Neural crest cell (in vitro differentiated cells): ENCODE measurements at places on chromosomes 4 and X.
A peak's percentile ranks its signal among the peaks of the same experiment; 100 is the strongest.

GRCh38 chr4:17260166-17260907 is 251.6 kb downstream of the QDPR start:
- no peaks in the 10 kb centered on the region for H3K4me1 ChIP-seq
- no peaks in the 10 kb centered on the region for H3K27me3 ChIP-seq
- no peak overlapping the region for H3K27ac ChIP-seq
- H3K36me3 ChIP-seq, result no peaks in the 10 kb centered on the region
- no peak for DNase-seq

- H3K4me1 ChIP-seq, result no peaks in the 10 kb centered on the region
- no peaks in the 10 kb centered on the region for H3K36me3 ChIP-seq
- peaks cover 5% of the 10 kb centered on the region for H3K27me3 ChIP-seq
- no peak overlapping the region for H3K4me3 ChIP-seq
- H3K27ac ChIP-seq, result no peak overlapping the region
- no peak for DNase-seq
Observed at GRCh38 chr4:163385466-163385865, 41.8 kb downstream of the NPY5R start.

DNA sequence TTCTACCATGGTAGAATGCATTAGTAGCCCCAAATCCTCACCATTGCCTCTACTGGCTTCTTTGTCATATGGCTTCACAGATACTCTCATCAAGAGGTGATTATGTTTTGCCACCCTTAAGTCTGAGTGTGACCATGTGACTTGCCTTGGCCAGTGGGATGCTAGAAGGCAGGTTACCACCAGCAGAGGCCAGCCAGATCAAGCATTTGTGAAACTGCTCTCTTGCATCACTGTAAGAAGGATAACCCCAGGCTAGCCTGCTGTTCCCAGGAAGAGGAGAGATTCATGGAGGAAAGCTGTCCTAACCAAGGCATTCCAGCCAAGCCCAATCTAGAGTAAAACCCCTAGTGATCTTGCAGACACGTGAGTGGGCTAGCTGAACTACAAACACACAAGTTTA is 46.8 kb downstream of the USP46 start:
- H3K36me3 ChIP-seq, result peaks cover 35% of the 10 kb centered on the region
- DNase-seq, result no peak
- peaks cover 1% of the 10 kb centered on the region for H3K4me1 ChIP-seq
- no peak overlapping the region for H3K4me3 ChIP-seq

GRCh38 chr4:14669371-14669770 is 332.9 kb upstream of the CPEB2 start:
- no peak overlapping the region for H3K4me3 ChIP-seq
- H3K27ac ChIP-seq, result no peak overlapping the region
- H3K36me3 ChIP-seq, result no peaks in the 10 kb centered on the region
- no peak for DNase-seq

DNA sequence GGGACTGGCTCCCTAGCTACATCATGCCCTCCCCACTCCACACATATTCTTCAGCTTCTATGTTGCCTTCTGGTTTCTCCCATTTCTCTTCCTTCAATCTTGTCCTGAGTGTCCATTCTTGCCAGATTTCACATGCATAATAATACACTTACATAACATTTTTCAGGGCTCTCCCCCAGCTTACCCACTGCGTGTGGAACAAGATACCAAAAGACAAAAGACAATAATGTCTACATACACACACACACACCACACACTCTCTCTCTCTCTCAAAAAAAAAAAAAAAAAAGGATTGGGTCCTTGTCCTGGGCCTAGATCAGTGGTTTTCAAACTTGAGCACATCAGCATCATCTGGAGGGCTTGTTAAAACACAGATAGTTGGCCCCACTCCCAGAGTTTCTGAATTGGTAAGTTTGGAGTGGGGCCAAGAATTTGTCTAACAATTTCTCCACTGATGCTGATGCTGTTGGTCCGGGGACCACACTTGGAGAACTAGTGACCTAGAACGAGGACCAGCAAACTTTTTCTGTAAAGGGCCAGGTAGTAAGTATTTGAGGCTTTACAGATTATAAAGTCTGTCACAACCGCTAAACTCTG is 6.5 kb upstream of the SMARCA1 start:
- no peaks in the 10 kb centered on the region for H3K36me3 ChIP-seq
- H3K4me1 ChIP-seq, result no peaks in the 10 kb centered on the region
- peaks cover 9% of the 10 kb centered on the region for H3K27me3 ChIP-seq
- no peak overlapping the region for H3K27ac ChIP-seq

DNA sequence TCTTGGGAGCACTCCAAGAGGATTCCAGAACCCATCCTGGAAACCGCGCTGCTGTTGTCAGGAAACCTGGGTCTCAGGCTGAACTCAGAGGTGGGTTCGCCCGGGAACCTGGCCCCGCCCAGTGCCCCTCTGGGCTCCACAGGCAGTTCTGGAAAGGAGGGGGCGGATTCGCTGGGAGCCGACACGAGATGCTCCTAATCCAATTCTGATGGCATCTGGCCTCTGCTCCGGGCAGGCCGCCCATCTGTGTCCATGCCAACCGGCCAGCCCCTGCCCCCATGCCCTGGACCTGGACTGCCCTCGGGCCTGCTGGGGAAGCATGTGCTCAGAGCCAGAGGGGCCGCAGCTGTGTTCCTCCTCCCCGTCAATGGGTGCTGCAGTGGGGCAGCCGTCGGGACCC is 21.0 kb downstream of the ATP2B3 start:
- no peaks in the 10 kb centered on the region for H3K4me1 ChIP-seq
- H3K36me3 ChIP-seq, result no peaks in the 10 kb centered on the region
- no peaks in the 10 kb centered on the region for H3K27me3 ChIP-seq
- no peak for DNase-seq
- H3K27ac ChIP-seq, result no peak overlapping the region

- no peaks in the 10 kb centered on the region for H3K36me3 ChIP-seq
- H3K4me3 ChIP-seq, result no peak overlapping the region
- no peak for DNase-seq
- no peaks in the 10 kb centered on the region for H3K27me3 ChIP-seq
Observed at GRCh38 chr4:83582289-83582785, 46.4 kb downstream of the GPAT3 start.

DNA sequence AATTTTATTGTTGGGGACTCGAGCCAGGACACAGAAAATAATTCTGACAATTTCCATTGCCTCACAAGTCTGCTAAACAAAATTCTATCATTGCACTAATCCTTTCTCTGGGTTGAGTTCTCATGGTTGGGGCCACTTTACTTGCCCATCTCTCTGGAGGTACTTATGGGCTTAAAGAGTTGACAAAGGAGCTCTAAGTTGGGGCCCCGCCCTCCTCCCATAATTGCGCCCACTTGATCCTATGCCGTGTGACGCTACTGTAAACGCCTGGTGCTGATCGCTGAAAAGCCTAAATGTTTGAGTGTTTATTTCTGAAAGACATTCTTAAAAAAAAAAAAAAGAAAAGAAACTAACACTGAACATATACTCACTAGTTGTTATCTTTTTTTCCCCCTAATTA is 103.0 kb downstream of the TENM3 start:
- H3K4me1 ChIP-seq, result peaks cover 22% of the 10 kb centered on the region
- H3K27me3 ChIP-seq, result no peaks in the 10 kb centered on the region
- H3K36me3 ChIP-seq, result no peaks in the 10 kb centered on the region
- H3K4me3 ChIP-seq, result no peak overlapping the region

DNA sequence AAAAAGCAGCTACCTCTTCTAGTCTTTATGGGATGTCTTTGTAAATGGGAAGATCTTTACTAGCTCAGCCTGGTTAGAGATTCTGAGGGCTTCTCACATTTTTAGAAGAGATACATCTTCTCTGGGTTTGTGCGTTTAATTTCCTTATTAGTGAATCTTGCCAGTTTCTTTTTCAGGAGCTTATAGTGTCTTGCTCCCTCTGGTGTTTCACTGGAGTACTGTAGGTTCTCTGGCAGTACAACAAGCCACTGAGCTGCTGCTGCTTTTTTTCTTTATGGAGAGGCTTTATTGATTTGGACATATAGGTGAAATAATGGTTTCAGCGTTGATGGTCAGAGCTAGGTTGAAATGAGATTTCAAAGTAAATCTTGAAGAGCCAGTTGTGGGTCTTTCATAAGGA is 82.9 kb downstream of the LAS1L start:
- peaks cover 17% of the 10 kb centered on the region for H3K36me3 ChIP-seq
- H3K4me1 ChIP-seq, result no peaks in the 10 kb centered on the region
- no peaks in the 10 kb centered on the region for H3K27me3 ChIP-seq
- DNase-seq, result peak; percentile 21

GRCh38 chr4:10006601-10007435 is 14.5 kb downstream of the SLC2A9 start:
- no peaks in the 10 kb centered on the region for H3K27me3 ChIP-seq
- peaks cover 6% of the 10 kb centered on the region for H3K4me1 ChIP-seq
- H3K36me3 ChIP-seq, result no peaks in the 10 kb centered on the region
- H3K4me3 ChIP-seq, result no peak overlapping the region
- DNase-seq, result no peak

- peak; percentile 20 for DNase-seq
- no peaks in the 10 kb centered on the region for H3K36me3 ChIP-seq
- peaks cover 19% of the 10 kb centered on the region for H3K4me1 ChIP-seq
- H3K27ac ChIP-seq, result no peak overlapping the region
Observed at GRCh38 chr4:5361968-5362367, 310.7 kb downstream of the STK32B start.

GRCh38 chr4:101458914-101459313 is 111.6 kb upstream of the PPP3CA start:
- no peak for DNase-seq
- H3K4me3 ChIP-seq, result no peak overlapping the region
- no peak overlapping the region for H3K27ac ChIP-seq
- no peaks in the 10 kb centered on the region for H3K4me1 ChIP-seq
- peaks cover 6% of the 10 kb centered on the region for H3K36me3 ChIP-seq
- H3K27me3 ChIP-seq, result no peaks in the 10 kb centered on the region

DNA sequence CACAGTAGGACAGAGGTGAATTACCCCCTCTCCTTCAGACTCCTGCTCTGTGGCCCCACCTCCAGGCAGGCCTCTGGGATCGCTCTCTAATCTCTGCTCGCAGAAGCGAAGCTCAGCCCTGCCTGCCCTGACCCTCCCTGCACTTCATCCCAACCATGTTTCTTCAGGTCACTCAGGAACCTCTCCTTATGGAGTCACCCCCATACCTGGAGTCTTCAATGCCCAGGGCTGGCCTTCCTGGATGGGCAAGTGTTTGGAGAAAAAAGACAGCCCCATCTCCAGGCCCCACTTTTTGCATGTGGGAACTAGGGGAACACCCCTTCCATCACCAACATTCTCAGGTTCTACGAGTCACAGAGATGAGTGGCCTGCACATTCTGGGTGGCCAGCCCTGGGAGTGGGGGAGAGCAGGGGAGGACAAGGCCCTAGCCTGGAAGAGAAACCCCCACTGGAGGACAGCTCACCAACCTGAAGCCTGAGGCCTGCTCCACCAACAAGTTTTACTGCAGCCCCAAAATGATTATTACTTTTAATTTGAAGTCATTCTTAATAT is 90.8 kb downstream of the PPP2R2C start:
- H3K4me1 ChIP-seq, result no peaks in the 10 kb centered on the region
- DNase-seq, result no peak
- peaks cover 12% of the 10 kb centered on the region for H3K27me3 ChIP-seq

- H3K4me1 ChIP-seq, result peaks cover 21% of the 10 kb centered on the region
- H3K27me3 ChIP-seq, result no peaks in the 10 kb centered on the region
- no peak overlapping the region for H3K27ac ChIP-seq
Observed at GRCh38 chr4:4599481-4600275, 57.8 kb upstream of the STX18 start.

DNA sequence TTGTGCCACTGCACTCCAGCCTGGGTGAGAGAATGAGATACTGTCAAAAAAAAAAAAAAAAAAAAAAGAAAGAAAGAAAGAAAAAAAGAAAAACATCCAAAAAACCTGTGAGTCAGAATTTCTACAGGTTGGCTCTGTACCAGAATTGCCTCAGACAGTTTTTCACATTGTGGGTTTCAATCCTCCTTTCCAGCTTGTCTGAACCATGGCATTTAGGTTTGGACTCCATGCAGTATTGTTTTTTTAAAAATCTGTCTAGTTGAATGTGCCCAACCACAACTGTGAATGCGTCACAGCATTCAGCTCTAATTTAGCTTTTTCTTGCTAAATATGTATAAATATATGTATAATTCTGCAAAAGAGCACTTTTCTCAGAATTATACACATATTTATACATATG is 31.4 kb upstream of the ARSH start:
- no peak overlapping the region for H3K4me3 ChIP-seq
- no peaks in the 10 kb centered on the region for H3K36me3 ChIP-seq
- no peaks in the 10 kb centered on the region for H3K27me3 ChIP-seq
- H3K27ac ChIP-seq, result no peak overlapping the region
- peaks cover 17% of the 10 kb centered on the region for H3K4me1 ChIP-seq

DNA sequence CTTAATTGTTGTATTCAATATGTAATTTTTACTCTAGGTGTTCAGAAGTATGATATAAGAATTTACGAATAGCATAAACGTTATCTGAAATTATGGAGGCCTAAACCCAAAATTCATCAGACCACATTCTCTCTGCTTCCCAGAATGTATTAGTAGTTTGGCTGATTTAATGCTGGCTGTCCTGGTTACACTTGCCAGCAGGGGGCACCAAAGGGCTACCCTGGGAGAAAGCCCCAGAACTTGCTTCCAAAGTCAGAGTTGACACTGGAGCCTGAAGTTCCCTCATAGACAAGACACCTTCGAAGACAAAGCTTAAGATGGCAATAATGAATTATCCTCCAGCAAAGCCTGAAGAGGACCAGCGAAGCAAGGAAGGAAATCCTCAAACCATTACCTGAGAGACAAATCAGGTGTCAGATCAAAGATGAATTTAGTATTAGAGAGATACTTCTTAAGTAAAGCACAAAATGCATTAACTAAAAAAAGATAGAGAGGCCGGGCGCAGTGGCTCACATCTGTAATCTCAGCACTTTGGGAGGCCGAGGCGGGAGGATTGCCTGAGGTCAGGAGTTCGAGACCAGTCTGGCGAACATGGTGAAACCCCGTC is 11.3 kb upstream of the ANOS1 start:
- H3K4me1 ChIP-seq, result peaks cover 13% of the 10 kb centered on the region
- H3K27ac ChIP-seq, result no peak overlapping the region
- no peaks in the 10 kb centered on the region for H3K36me3 ChIP-seq
- peaks cover 12% of the 10 kb centered on the region for H3K27me3 ChIP-seq

DNA sequence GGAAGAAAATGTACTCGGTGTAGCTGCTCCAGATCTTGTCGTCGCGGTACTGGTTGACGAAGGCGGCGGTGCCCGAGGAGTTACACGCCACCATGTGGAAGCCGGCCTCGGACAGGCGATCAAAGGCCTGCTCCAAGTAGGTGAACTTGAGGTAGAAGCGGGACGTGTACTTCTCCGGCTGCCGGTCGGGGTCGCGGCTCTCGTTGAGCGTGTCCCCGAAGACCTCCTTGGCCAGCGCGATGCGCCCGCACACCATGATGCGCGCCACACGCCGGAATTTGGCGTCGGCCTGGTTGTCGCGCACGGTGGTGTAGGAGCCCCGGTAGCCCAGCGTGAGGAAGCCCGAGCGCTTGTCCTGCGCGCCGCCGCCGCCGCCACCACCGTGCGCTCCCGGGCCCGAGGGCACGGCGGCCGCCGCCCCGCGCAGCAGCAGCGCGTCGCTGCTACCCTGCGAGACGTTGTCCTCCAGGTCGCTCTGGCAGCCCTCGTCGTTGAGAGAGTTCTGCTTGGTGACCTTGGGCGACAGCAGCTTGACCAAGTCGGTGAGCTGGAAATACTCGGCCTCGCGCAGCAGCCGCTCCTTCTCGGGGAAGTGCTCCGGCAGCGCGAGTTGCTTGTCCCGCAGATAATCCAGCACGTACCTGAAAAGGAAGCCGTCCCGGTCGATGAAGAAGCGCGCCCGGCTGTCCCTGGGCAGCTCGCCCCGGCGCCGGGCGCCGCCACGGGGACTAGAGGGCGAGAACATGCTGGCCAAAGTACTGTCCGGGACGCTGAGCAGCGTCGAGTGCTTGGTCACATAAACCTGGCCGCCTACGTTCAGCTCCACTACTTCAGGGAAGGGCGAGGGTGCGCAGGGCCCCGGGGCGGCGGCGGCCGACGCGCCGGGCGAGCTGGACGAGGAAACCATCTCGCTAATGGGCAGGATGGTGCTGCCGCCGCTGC is 775 bp downstream of the KCTD8 start:
- no peaks in the 10 kb centered on the region for H3K36me3 ChIP-seq
- H3K27me3 ChIP-seq, result peaks cover 94% of the 10 kb centered on the region
- peak overlapping the region; percentile 69 for H3K4me3 ChIP-seq
- no peak overlapping the region for H3K27ac ChIP-seq
- peaks cover 13% of the 10 kb centered on the region for H3K4me1 ChIP-seq
